H9 (cell line): ENCODE measurements at places on chromosomes 6 and 20.

GRCh38 chr20:14902432-14903089, 565.1 kb upstream of the FLRT3 start:
- no peak for DNase-seq

- DNase-seq, result no peak
Measured at GRCh38 chr6:21752054-21752811, 158.7 kb downstream of the SOX4 start.

DNA sequence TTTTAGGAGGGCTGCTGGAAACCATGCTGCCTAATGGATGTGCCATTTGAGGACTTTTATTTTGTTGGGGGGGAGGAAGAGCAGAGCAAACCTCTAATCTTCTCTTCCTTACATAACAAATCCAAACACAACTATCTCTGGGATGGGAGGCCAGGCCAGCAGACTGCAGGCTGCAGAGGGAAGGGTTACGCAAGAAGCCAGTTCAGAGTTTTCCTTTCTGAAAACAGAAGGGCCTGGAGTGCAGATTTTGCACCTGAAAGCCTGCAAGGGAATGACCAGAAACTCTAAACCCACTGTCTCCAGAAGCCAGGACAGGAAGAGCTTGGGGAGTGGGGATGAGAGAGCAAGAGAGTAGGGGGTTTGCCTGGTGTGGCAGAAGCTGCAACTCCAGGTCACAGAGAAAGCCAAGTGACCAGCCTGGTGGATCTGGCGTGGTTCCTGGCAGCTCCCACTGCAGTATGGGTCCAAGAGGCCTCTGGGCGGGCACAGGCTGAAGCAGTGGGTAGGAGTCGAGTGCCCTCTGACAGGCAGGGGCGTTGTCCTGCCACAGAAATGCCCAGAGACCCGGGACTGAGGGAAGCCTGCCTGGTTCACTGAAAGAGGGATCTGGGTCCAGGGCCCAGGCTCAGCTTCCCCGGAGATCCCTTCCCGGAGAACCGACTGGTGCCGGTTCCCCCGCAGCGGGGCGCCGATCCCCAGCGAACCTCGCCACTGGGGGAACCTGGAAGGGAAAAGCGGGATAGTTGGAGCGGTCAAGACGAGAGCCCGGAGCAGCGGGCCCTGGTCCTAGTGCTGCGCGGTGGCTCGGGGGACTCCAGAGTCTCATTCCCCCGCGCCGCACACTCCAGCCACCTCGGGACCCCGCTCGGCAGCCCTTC, 6.7 kb downstream of the MAFB start:
- no peak for DNase-seq

DNA sequence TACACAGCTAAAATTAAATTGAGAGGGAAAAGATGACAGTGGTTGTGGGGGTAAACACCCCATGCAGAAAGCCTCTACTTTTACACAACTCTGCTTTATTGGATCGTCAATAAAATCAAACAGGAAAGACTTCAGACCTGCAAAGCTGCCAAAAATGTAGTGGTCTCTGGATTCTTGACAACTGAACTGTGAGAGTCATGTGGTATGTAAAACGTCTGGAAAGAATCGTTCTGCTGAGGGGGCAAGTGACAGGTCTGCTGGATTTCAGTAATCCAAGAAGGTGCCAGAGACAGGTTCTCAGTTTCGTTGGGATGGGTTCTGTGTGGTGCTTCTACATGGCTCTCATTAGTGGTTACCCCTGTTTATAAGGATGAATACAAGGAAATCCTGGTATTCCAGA, 63.3 kb downstream of the TSPYL4 start:
- no peak for DNase-seq

GRCh38 chr6:106746652-106747051, 117.3 kb downstream of the QRSL1 start:
- DNase-seq, result no peak

GRCh38 chr6:149566410-149567193, 427 bp downstream of the GINM1 start:
- peak; percentile 67 for DNase-seq

- DNase-seq, result no peak
Measured at GRCh38 chr6:106117579-106117978, 31.4 kb downstream of the PRDM1 start.

DNA sequence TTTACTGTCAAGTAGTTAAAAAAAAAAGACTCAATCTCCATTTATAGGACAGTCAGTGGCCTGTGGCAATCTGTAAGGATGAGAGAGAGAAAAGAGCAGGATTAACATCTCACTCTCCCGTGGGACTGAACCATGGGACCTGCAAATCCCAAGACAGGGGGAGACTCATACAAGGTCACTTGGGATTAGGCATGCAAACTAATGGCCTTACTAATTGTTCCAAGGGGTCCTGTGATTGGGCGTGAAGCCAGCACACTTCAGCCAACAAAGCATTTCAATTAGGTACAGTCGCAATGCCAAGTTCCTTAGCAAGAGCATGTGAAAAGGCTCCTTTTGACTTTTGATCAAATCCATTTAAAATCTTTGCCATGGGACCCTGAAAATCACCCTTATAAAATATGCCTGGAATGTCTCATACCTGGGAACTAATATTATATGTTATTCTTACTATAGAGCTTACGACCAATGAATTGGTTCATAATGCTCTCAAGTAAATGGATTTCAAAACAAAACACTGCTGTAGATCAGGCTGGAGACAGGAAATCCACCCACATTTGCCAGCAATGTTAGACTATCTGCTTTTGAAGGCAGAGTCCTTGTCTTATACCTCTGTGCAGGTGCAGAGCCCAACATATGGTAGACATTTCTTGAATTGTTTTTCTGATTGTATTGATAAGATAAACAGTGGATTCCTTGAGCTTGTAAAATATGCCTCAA, 412.5 kb downstream of the GJA1 start:
- no peak for DNase-seq

GRCh38 chr6:37491171-37491829, 8.4 kb downstream of the CCDC167 start:
- DNase-seq, result peak; percentile 20

- DNase-seq, result no peak
Measured at GRCh38 chr6:155004017-155004416, 8.9 kb downstream of the TIAM2 start.

DNA sequence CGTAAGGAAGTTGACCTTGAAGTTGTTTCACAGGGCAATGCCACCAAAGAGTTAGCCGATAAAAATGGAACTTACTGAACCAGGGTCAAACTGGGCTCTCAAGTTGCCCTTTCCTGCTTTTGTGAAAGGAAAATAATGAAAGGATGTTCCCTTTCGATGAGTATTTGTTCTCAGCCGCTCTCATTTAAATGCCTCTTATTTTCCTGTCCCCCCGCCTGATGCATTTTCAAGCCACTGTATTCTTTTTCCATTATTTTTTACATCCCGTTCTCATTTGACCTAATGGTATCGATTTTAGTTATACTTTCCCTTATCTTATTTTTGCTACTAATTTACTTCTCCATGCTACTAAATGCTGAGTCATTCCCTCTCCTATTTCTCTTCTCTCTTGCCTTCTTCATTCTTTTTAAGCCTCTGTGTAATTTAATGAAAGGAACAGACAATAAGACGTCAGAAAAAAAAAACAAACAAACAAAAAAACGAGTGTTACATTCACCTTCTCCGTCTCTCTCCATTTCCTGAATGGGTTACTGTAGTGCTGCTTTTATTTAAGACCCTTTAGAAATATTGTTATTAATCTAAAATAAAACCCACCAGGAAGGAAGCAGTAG, 655 bp upstream of the NDUFAF4 start:
- no peak for DNase-seq

DNA sequence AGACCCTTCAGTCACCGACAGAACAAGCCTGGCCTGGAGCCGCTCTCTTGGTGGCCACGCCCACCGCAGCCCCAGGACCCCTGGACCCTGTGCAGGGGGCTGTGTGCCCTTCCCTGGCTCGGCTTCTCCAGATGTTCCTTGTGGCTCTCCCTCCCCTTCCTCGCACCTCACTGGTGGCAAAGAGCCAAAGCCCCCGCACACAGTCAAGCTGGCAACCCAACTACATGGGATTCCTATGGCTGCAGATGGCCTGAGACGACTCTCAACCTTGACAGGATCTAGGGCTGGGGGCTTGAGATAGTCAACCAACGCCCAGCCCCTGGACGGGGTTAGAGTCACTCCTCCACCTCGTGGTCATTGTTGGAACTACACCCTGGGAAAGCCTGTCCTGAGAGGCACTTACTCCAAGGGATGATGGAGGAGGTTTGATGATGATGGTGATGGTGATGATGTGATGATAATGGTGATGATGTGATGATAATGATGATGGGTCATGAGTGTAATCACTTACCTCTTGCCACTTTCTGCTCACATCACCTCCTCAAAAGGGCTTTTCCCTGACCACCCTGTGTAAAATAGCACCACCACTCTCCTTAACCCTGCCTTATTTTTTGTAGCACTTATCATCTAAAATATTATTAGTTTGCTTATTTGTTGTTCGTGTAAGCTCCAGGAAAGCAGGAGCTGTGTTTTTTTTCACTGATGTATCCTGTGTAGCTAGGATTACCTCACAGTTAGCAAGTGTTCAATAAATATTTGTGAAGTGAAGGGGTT, 278.4 kb downstream of the LRFN2 start:
- peak; percentile 86 for DNase-seq

GRCh38 chr20:51831866-51832265, 29.5 kb upstream of the SALL4 start:
- DNase-seq, result no peak

DNA sequence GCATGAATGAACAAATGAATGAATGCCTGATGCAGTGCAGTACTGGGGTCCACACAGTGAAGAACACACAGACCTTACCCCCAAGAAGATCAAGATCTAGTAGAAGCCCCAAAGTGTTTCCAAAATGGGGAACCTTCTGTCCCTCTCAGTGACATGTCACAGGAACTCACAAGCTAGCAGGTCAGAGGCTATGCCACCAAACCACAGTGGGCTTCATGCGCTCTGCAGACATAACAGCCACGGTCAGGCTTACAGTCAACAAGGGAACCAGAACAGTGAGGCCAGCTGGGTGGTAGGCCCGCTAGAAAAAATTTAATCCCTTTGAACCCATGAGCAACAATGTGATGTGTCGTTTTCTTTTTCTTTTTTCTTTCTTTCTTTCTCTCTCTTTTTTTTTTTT, 20.2 kb upstream of the ARFGEF2 start:
- DNase-seq, result no peak

DNA sequence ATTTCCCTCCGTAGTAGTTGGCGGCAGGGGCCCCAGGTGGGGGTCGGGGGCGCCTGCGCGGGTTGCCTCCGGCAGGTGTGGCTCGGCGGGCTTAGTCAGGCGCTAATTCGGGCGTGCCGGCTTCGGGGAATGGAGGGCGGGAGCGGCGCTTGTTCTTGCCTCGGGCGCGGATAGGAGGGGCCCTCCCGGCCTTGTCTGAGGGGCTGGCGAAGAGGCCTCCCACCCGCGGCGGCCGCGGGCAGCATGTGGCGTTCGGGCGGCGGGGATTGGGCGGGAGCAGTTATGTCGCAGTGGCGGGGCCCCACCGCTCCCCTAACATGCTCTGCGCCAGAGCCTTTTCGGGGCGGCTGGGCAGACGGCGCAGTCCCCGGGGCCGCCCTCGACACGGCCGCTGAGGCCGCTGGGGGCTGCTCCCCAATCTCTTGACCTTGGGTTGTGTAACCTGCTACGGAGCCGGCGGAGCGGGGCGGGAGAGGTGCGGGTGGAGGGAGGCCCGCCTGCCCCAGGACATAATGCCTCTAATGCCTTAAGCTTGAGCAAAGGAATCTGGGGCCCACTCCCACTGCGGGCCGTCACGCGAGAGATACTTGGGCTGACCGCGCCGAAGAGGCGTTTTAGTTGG, 1.1 kb downstream of the AMD1 start:
- DNase-seq, result no peak

GRCh38 chr6:42436825-42437224, 14.9 kb downstream of the TRERF1 start:
- DNase-seq, result no peak

DNA sequence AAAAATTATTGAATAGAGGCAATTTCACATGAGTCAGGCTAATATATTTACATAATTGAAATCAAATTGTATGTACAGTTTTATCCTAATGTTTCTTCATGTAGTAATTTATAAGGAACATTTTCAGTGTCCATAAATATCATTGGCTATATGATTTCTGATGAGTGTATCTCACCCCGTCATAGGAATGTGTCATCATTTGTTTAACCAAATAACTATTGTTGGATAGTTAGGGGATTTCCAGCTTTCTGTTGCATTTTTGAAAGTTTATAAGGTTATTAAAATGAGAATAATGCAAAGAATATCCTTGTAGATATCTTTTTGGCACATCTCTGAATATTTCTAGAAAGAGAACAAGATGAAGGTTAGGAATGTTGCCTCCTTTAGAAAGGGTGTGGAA, 39.0 kb downstream of the SYTL3 start:
- no peak for DNase-seq

DNA sequence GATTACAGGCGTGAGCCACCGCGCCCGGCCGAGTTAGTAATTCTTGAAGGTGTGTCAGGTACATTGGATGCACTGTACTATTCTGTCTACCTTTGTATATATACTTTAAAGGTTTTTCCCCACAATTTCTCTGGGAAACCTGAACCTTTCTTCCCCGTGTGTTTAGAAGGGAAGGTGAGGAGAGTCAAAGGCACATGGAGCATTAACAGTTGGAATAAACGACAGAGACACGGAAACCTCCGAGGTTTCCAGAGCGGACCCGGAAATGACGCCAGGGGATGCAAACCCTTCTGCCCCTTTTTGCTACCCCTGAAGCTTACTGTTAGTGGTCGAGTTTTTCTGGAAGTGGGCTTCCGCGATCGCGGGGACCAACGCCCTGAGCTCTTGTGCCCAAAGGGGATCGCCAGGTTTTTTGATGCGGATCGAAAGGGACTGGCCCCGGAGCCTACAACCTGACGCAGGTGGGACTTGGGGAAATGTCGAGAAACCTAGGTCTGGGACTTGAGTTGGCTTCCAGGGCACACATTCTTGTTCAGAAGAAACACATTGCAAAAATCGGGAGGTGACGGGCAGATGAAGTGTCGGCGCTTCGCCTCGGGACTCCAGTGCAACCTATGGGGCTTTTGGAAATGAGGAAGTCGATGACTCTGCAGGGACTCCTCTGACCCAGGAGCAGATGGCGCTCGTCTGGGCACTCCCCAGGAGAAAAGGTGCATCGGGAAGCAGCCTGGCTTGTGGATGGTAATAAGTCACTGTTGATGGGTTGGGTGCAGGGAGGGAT, 218.2 kb downstream of the OR2B2 start:
- DNase-seq, result peak; percentile 60

- no peak for DNase-seq
Measured at GRCh38 chr20:54193817-54194216, 14.1 kb upstream of the PFDN4 start.

- DNase-seq, result no peak
Measured at GRCh38 chr6:24766680-24767462, 7.9 kb upstream of the GMNN start.

GRCh38 chr6:50836231-50836630, 17.6 kb downstream of the TFAP2B start:
- DNase-seq, result no peak
